ENCODE measurements at places on chromosomes 3 and 15.

DNA sequence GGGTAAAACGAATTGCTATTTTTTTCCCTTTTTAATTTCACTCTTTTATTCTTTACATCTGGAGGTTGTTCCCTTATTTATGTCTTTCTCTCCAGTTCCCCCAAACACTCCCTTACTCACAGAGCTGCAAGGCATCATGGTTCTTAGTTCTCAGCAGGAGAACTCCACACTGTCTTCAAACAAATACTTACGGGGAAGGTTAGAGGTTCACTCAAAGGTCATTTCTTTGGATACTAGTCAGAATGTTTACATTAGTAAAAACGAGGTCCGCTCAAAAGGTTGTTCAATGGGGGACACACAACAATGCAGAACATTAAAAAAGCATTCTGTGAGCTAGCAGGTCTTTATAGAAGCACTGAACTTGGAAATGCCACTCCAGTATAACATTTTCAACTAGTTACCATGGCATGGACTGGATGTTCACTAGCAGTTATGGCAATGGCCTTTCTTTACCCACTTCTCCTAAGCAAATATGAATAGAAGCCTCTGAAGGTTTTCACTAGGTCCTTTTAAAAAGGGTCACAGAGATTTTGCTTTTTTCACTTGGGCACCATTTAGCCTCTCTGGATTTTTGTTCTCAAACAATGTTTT is 201.7 kb downstream of the MEIS2 start:
- DNase-seq: no peak

- DNase-seq: no peak
Measured at GRCh38 chr15:93274257-93274656, 185.2 kb upstream of the RGMA start.

DNA sequence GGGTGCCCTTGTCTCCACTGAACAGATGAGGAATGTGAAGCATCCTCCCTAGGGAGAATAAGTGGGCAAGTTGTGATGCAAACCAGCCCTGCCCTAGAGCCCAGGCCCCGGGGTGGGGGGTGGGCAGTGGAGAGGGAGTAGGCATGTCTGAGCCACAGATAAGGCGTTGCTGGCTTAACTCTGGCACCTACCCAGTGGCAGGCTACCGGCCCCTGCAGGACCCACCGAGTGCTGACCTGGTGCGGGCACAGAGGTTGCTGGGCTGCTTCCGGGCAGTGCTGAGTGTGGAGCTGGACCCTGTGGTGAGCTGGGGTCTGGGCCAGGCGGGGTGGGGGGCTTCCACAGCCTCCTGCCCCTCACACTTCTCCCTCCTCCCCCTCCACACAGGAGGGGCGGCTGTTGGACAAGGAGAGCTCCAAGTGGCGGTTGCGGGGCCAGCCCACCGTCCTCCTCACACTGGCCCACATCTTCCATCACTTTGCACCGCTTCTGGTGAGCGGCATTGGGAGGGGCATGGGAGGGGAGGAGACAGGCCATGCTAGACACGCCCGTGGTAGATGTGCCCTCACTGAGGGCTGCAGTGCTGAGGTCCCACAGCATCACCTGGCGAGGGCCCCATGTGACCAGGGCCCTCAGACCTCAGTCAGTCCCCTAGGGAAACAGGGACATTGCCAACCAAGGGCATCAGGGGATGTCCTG is 10.1 kb downstream of the RNF123 start:
- no peak for DNase-seq

DNA sequence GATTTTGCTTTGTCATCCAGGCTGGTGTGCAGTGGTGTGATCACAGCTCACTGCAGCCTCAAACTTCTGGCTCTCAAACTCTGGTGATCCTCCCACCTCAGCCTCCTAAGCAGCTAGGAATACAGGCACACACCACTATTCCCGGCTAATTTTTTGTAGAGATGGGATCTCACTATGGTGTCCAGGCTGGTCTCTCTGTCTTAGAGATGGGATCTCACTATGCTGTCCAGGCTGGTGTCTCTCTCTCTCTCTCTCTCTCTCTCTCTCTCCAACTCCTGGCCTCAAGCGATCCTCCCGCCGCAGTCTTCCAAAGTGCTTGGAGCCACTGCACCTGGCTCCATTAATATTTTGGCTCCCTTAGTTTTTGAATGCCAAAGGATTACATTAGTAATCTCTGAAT is 17.7 kb downstream of the USF3 start:
- DNase-seq: no peak

DNA sequence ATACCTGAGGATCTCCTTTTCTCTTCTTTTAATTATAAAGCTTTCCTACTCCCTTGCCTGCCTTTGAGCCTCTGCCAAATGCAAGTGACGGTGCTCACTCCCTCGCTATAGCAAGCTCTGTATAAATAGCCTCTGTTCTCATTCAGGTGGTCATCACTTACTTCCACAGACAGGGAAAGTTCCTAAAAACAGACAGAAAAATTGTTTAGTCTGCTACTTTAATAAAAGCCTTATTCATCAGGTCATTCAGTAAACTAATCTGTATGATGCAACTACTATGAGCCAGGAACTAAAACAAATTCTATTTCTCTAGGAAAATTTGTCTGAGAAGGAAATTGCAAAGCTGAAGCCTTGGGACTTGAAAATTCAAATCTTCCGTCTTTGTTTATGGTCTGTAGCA is 10.2 kb upstream of the DLG1 start:
- DNase-seq: no peak

- DNase-seq: no peak
Measured at GRCh38 chr3:187012609-187013051, 82.3 kb downstream of the ST6GAL1 start.

- DNase-seq: no peak
Measured at GRCh38 chr3:184737063-184737462, 25.2 kb upstream of the MAGEF1 start.

DNA sequence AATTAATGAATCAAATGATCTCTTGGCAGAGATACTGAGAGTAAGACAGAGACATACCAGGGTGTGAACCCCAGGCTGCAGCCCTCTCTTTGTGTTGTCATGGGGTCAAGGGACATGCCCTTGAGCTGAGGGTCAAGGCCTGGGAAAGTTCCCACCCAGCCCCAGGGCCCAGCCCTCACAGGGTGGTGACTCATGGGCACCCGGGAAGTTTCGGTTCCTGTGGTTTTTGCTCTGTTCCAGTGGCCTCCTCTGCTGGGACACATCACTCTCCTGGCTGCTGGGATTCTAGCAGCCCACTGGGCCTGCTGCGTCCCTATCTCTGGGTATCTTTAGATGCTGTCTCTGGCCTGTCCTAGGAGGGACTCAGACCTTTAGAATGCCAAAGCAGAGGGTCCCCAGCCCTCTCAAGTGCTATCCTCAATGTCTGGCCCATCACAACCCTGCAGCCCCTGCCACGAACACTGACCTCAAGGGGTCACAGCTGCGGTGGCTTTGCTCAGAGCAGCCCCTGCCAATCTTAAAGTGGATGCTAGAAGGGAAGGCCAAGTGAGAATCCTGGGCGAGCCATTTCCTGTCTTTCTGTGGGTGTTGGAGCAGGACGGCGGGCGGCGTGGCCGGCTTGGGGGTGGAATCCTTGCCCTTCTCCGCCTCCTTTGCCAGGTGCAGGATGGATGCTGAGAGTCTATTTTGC is 148.4 kb upstream of the TLE3 start:
- DNase-seq: no peak

DNA sequence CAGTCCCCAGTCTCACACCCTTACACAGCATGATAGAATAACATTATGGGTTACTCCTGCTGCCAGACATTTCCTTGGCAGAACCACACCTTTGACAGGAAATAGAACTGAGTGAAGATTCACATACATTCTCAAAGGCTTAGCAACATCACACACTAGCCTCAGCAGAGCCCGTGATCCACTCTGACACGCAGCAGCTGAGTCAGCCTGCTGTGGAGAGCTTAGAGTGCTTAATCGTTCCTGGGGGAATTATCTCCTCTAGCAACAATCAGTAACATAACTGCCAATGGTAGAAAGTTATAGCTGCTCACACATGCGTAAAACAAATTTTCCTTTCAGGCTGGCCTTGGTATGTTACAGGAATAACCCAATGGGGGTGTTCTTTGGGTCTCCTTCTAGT is 382.1 kb downstream of the GAP43 start:
- no peak for DNase-seq

DNA sequence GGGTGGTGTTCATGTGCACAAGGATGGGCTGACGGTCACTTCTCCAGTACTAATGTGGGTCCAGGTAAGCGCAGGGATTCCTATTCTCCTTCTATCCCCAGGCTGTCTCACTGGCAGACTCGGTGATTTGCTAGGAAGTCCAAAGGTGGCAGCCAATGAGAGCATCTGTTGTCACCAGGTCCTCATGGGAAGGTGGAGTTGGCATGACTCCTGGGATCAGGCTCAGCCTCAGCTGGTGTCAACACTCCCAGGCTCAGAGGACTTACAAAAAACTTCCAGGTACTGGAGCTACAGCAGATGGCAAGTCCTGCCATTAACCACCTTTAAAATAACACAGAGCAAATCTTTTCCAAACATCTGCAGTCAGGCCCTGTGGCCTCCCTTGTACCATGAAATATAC is 13.8 kb downstream of the XYLB start:
- no peak for DNase-seq

GRCh38 chr3:181288145-181288544 is 298.6 kb upstream of the DNAJC19 start:
- no peak for DNase-seq

DNA sequence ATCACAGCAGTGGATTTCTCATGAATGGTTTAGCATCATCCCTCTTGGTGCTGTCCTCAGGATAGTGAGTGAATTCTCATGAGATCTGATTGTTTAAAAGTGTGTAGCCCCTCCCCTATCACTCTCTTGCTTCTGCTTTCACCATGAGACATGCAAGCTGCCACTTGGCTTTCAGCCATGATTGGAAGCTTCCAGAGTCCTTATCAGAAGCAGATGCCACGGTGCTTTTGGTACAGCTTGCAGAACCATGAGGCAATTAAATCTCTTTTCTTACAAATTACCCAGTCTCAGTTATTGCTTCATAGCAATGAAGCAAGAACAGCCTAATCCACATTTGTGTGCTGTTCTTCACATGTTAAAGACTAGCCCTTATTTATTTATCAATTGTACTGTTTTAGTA is 495.2 kb upstream of the EPHA6 start:
- no peak for DNase-seq

DNA sequence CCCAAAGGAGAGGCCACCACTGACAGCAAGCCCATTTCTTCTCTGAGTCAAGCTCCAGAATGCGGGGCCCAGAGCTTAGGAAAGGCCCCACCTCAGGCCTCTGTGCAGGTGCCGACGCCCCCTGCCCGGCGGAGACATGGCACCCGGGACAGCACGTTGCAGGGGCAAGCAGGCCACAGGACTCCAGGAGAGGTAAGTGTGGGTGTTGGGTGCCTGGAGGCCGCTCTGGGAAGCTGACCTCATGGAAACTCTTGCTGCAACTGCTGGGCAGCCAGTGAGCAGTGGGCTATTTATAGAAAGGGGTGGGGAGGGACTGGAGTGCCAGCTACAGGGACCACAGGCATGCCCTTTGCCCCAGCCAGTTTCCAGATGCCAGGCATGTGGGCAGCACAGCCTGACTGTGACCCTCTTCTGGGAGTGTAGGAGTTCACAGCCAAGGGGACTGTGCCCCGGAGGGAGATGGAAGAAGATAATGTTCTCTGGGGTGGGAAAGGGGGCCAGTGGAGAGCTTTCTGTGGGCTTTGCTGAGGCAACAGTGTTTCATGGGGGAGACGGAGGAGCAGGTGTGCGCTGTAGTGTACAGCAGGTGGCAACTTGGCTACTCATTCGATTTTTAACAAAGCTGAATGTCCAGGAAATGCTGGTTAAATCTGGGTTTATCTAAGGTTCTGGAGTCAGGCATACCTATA is 23.7 kb downstream of the ALPK3 start:
- no peak for DNase-seq

GRCh38 chr3:37111199-37111598 is 63.2 kb downstream of the LRRFIP2 start:
- no peak for DNase-seq

GRCh38 chr15:49323207-49323606 is 99.8 kb upstream of the FGF7 start:
- DNase-seq: no peak

DNA sequence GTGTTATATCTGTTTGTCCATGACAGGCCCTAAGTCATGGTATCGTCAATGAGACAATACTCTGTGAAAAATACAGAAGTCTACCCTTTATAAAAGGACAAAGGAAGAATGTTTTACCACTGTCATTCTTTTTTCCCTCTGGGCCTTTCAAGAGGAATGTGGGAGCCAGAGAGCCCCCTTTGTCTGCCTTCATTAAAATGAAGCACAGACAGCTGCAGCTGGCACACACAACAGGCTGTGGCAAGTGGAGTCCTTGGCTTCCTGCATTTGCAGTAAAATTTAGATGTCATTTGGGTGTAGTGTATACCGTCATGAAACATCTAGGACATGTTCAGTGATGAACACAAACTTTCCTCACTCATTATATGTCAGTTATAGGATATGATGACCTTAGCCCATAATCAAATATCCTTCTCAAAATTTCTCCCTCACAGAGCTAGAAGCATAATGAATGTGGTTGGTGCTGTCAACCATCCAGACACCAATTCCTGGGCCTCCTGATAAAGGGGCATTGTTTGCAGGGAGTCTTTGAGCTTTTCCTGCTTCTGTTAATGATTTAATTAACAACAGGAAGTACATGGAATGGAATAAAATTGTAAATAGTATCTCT is 76.4 kb downstream of the DHX36 start:
- no peak for DNase-seq

- DNase-seq: no peak
Measured at GRCh38 chr15:98160236-98160635, 199.7 kb downstream of the ARRDC4 start.

- DNase-seq: no peak
Measured at GRCh38 chr3:81554388-81554787, 207.1 kb downstream of the GBE1 start.

- DNase-seq: no peak
Measured at GRCh38 chr15:28885630-28886430, at the start of gene APBA2. APBA2 (plus strand) TSS chr15:28885974; CDS start chr15:29053885, 167,911 bp downstream.

GRCh38 chr15:79919090-79919748 is 22.4 kb upstream of the MTHFS start:
- DNase-seq: no peak

- no peak for DNase-seq
Measured at GRCh38 chr3:134276086-134276485, 25.4 kb upstream of the RYK start.

DNA sequence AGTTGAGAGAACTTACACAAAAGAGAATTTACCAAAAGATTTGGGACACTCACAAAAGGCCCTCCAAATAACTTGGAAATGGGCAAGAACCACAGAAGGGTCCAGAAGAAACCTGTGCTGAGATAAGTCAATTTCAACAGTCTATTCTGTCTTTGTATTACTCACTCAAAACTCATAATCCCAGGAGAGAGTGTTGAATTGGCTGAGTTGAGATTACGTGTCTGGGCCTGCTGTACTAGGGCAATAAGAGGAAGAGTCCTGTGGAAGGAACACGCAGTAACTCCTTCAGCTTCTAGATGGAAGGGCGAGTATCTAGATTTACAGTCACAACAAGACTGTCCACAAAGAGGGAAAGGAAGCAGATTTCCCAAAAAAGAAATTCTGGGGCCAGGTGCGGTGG is 42.5 kb upstream of the DYNC1LI1 start:
- no peak for DNase-seq

- DNase-seq: no peak
Measured at GRCh38 chr15:67762610-67763368, 62.5 kb upstream of the SKOR1 start.

GRCh38 chr3:9690451-9691450 is 12.9 kb upstream of the CPNE9 start:
- DNase-seq: no peak
